ENCODE measurements at places on chromosomes 4 and X.

- no peak for DNase-seq
Measured at GRCh38 chrX:78506248-78506647, 152.9 kb downstream of the RTL3 start.

GRCh38 chr4:26048950-26049349 lies 134.9 kb downstream of the SMIM20 start:
- DNase-seq: no peak

GRCh38 chr4:33104273-33104672 lies 2384.1 kb downstream of the PCDH7 start:
- DNase-seq: peak; percentile 29

DNA sequence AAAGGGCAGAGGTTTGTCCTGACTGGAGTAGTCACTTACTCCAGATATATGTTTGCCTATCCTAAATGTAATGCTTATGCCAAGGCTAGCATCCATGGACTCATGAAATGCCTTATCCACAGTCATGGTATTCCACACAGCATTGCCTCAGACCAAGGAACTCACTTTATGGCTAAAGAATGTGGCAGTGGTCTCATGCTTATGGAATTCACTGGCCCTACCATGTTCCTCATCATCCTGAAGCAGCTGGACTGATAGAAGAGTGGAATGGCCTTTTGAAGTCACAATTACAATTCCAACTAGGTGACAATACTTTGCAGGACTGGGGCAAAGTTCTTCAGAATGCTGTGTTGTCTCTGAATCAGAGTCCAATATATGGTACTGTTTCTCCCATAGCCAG lies 1014.8 kb downstream of the RAPGEF2 start:
- DNase-seq: no peak

GRCh38 chr4:1459722-1460511 lies 53.7 kb upstream of the NKX1-1 start:
- DNase-seq: no peak

GRCh38 chr4:90012918-90013317 lies 114.3 kb upstream of the CCSER1 start:
- no peak for DNase-seq

- no peak for DNase-seq
Measured at GRCh38 chr4:77819404-77819842, 255 bp upstream of the CNOT6L start.

DNA sequence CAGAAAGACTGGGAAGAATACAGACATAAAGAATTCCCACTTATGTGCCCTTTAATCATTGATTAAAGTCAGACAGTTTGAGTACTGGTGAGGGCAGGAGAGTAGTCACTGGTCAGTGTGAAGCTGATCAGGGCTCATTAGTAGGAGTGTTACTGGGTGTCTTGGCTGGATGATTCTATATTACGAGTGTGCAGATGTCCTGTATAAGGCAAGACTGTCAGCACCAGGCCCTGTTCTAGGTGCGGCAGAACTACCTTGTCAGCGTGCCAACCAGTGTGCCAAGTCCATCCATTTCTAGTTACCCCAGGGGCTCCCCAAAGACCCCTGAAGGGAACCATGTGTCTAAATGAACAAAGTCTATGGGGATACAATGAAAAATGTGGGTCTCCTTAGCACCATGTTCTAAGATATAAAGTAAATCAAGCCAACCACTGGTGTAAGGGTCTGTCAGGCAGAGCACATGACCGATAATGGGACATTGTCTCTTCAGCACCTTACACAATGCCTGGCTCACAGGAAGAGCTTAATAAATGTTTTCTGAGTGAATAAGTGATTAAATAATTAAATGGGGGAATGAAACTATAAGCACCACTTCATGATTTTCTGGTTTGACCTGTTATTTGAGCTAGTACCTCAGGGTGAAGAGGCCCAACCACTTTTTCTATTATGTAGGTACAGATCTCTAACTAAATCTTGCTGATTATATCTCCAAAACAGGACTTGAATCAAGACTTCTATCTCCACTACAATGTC lies 205.0 kb downstream of the CAMK2D start:
- no peak for DNase-seq

- DNase-seq: no peak
Measured at GRCh38 chrX:17737710-17737985, 355 bp downstream of the SCML1 start.

All from NCI-H1417 treated with DMSO at 0.1 percent for 48 hours (cell line).